ENCODE measurements at places on chromosomes 6 and 20. TPM values are rescaled to one million over a fixed set of nuclear protein-coding genes. Genes with fewer than 3 reads are reported as not detected.

Gene FOXO3
- 32.0 TPM for total RNA-seq

Gene NOX3
- total RNA-seq: not detected

Gene MACROD2
- total RNA-seq: 0.56 TPM

Gene ACTL10
- 2.6 TPM for total RNA-seq

Gene FNDC11
- 0.12 TPM for total RNA-seq

Gene VEGFA
- total RNA-seq: 39.5 TPM

Gene EDN1
- total RNA-seq: 5.2 TPM

Gene DUSP22
- total RNA-seq: 18.4 TPM

Gene SLC17A1
- not detected for total RNA-seq

Gene TMEM74B
- total RNA-seq: not detected

Gene LGSN
- 0.12 TPM for total RNA-seq

Gene NRSN1
- not detected for total RNA-seq

Gene GPX5
- total RNA-seq: not detected

Gene ARG1
- total RNA-seq: not detected

Gene RIN2
- 42.2 TPM for total RNA-seq

Gene MYT1
- total RNA-seq: not detected

Gene CST7
- total RNA-seq: not detected

Gene EEF1A1
- total RNA-seq: 23,375 TPM

Gene RBBP9
- 11.1 TPM for total RNA-seq

Measured in aortic smooth muscle cell (primary cell).